Non-pigmented ciliary epithelial cell (primary cell): ENCODE measurements at places on chromosomes 3 and 15.
A peak's percentile ranks its signal among the peaks of the same experiment; 100 is the strongest.

DNA sequence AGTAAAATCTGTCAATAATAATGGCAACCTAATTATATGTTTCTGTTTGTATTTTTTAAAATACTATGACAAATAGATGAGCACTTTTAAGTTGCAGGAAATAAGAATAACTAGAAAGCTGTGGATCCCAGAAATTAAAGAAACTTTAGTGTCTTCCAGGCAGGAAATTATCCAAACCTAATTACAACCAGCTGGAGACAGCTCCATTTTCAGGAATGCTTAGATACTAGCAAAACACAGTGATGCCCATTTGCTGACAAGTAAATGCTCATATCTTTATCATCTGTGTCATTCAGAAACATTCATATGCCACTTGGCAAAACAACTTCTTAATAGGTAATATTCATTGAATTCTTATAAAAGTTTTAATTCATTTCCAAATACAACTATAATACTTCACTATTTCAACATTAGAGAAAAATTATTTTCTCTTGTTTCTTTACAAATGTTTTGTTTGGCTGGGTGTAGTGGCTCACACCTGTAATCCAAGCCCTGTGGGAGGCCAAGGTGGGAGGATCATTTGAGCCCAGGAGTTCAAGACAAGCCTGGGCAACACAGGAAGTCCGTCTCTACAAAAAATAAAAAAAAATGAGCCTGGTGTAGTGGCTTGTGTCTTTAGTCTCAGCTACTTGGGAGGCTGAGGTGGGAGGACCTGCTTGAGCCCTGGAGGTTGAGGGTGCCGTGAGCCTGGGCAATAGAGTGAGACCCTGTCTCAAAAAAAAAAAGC, 169.1 kb upstream of the TSPAN3 start:
- no peak for DNase-seq

DNA sequence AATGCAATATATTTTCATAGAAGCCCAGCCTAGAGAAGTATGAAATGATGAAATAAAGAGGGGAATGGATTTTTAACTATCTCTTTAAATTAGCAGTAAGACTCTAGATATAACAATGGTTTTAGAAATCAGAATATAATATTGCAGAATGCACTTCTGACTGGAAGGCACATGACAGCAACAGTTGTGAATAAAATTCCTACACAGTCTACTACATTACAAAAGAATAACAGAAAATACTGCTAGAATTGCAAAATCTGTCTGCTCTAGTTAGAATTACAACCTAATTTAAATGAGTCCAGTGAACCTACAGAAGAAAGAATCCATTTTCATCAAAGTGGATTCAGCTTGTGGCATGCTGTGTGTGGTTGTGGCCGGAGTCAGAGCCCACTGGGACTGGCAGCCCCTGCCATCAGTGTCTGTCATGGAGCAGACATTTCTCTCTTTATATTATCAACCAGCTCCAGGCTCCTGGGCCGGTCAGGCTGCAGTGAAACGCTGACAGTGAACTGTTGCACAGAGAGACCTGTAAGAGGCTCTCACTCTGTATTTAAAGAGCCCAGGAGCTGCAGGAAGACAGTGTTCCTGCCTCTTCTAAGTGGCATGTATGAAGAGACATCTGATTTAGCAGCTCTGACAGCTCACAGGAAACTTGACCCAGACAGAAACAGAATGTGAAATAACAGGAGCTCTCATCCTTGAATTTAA, 1523.8 kb upstream of the CADM2 start:
- no peak for DNase-seq

DNA sequence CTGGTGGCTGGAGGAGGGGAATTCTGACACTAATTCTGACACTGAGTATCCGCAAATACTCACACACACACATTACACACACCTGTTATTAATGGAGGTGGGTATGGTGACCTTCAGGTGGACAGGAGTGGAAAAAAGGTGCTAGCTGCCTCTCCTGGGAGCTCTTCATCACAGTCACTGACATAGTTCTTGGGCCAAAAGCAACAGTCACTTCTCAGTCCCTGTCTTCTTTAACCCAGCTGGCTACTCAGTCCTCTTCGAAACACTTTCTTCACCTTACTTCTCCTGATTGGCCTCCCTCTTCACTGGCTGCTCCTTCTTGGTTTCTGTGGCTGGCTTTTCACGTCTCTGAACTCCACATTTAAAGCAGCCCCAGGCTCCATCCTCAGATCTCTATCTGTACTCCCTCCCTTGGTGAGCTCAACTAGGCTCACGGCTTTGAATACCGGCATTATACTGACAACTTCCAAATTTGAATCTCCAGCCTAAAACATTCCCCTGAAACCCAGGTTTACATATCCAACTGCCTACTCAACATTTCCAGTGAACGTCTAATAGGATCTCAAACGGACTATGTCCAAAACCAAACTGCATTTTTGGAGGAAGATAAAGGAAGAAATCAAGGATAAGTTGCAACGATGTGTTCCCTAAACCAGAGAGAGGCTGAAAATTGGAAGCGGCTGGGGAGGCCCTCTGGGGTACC, 53.2 kb upstream of the HEG1 start:
- no peak for DNase-seq

DNA sequence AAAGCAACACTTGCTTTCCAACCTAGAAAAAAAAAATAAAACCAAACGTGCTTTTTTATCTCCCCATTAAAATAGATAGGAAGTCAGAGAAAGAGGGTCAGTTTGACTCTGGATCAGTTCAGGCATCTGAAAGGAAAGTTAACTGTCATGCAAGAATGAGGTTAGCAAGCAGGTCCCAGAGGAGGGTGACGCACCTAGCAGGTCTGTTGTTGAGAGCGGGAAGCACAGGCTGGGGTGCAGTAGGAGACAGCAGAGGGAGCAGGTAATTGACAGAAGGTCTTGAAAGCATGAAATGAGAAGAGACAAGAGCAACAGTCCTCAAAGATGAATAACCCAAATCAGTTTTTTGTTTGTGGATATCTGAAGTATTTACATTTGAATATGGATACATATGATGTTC, 82.5 kb downstream of the ANO10 start:
- no peak for DNase-seq

- DNase-seq = no peak
Measured at GRCh38 chr3:60553144-60553543, 698.1 kb downstream of the FHIT start.

DNA sequence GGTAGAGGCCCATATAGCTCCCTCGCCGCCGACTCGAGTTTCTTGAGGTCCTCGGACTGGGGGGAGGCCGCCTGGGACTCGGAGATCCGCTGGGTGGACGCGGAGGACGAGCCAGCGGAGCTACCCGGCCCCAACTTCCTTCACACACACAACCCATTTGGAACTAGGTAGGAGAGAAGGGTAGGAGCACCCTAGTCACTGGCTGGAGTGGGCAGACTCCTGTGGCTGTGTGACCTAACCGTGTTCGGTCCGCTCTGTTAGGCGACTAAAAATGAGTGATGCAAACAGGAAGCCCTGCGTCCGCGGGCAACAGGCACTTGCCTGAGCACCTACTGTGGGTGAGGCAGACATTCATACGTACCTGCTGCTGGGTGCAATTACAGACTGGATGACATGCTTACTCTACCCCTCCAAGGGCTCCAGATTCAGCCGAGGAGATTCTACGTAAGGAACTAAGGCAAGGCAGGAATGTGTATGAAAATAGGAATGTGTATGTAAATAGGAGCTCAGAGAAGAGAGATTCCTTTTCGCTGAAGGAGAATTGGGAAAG, 4.6 kb upstream of the SIN3A start:
- no peak for DNase-seq

DNA sequence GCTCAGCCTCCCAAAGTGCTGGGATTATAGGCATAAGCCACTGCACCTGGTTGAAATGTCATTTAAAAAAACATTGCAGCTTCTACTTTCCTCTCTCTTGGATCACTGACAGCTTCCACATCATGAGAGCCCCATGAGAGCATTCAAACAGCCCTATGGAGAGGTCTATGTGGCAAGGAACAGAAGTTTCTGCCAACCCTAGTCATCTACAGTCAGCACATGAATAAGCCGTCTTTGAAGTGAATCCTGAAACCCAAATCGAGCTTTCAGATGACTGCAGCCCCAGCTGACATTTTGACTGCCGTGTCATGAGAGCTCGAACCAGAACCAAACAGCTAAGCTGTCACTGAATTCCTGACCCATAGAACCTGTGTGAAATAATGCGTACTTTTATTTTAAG, 39.8 kb downstream of the CD200R1L start:
- DNase-seq = no peak

DNA sequence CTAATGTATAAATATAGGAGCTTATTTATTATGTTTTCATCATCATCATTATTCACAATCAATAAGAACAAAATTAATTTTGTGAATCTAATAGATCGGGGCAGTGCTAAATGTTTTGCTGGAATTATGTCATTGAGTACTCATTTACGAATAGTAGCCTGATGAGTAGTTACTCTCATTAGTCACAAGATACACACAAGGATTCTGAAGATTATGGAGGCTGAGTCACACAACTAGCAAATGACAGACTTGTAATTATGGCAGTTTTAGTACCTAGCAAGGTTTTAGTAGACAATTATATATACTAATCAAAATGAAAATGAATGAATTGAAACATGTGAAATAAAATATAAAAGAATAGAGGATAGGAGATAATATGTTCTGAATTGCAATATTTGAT, 954.2 kb downstream of the CADM2 start:
- peak; percentile 30 for DNase-seq

DNA sequence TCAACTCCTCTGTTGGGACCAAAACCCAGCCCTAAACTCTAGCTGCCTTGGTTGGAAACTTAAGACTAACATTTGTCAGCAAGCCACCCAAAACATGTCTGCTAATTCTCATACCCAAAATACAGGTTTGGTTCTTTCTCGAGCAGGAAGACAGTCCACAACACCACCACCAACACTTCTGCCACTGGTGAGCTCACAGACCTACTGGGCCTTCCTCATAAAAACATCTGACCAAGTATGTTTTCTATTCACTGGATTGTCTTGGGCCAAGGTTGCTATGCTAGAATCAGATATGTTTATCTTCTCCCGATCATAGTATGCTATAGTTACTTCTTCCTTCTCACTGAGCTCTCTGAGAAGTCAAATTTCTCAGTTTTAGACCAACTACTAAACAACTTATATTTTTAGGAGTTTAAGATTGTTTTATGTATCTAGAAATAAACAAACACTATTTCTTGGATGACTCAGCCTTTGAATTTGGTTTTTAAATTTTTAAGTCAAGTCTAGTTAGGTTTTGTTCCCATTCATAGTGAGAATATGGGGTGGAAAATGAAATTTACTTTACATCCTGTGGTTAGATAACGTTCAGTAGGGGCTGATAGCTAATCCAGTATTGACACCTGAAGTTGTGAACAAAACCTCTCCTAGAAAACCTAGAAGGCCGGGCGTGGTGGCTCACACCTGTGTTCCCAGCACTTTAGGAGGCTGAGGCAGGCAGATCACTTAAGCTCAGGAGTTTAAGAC, 360.5 kb downstream of the RSL24D1 start:
- no peak for DNase-seq

GRCh38 chr3:12983319-12983718, 89.9 kb downstream of the IQSEC1 start:
- DNase-seq = no peak

- no peak for DNase-seq
Measured at GRCh38 chr3:195771646-195772300, 40.0 kb downstream of the MUC4 start.

DNA sequence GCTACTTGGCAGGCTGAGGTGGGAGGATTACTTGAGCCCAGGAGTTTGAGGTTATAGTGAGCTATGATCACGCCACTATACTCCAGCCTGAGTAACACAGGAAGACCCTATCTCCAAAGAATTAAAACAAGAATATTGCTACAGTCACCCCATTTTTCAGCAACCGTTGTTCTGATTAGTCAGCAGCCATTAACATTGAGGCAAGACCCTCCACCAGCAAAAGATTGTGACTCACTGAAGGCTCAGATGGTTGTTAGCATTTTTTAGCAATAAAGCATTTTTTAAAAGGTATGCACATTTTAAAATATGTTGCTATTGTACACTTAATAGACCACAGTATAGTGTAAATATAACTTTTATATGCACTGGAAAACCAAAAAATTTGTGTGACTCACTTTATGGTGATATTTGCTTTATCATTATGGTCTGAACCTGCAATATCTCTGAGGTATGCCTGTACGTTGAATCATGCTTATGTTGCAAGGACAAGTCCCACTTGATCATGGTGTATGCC, 492.6 kb downstream of the SQOR start:
- no peak for DNase-seq

DNA sequence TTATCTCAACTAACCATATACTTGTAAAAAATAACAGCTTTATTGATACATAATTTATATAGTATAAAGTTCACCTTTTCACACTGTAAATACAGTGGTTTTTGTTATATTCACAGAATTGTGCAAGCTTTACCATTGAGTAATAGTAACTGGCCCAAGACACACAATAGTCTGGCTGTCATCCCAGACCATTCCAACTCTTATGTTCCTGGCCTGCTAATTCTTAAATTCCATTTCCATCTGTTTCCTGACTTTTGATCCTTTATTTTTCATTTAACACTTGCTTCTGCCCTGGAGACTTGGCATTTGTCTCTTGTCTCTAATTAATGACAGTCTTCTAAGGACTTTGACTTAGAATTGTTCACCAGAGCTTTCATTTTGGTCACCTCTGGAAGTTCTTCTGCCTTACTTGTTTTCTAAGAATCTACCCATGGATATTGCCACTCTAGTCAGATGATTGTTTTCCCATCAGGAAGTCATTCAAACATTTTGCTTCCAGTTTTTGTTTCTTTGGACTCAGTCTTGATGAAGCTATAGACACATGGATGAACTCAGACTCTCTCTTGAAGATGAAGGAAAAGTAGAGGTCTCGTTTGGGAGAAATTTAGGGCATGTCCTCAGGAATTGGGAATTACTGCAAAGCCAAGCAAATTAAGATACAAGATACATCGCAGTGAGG, 27.2 kb upstream of the PLSCR4 start:
- peak; percentile 70 for DNase-seq

- DNase-seq = no peak
Measured at GRCh38 chr15:94579286-94579685, 347.9 kb downstream of the MCTP2 start.

- no peak for DNase-seq
Measured at GRCh38 chr3:62051506-62051905, 321.8 kb downstream of the FEZF2 start.
